Cardiac ventricle fibroblast (primary cell): ENCODE measurements at places on chromosomes 3 and 15. TPM values are rescaled to one million over a fixed set of nuclear protein-coding genes. Genes with fewer than 3 reads are reported as not detected.

The ALS2CL gene
- total RNA-seq, result 0.19 and 0.29 TPM in 2 replicates

The SEC61A1 gene
- total RNA-seq, result 329 and 346 TPM in 2 replicates

The CDC25A gene
- 0.87 and 0.93 TPM in 2 replicates for total RNA-seq

The C3orf52 gene
- total RNA-seq, result 0.34 and 0.37 TPM in 2 replicates

The SLC24A5 gene
- total RNA-seq, result not detected in 2 replicates

The KY gene
- total RNA-seq, result 0.10 and 0.25 TPM in 2 replicates

The PLSCR4 gene
- 130 and 139 TPM in 2 replicates for total RNA-seq

The NR2E3 gene
- total RNA-seq, result not detected in 2 replicates

The NUP210 gene
- total RNA-seq, result not detected in 2 replicates

The CCNB2 gene
- total RNA-seq, result 2.9 and 6.1 TPM in 2 replicates

The ZNF662 gene
- total RNA-seq, result 1.1 and 1.4 TPM in 2 replicates

The CLSTN2 gene
- 4.8 and 5.6 TPM in 2 replicates for total RNA-seq

The CAV3 gene
- not detected in 2 replicates for total RNA-seq

The SAMMSON gene
- total RNA-seq, result not detected in 2 replicates

The LIPH gene
- 1.9 and 2.3 TPM in 2 replicates for total RNA-seq

The NEDD4 gene
- 13.4 and 15.4 TPM in 2 replicates for total RNA-seq

The TGM4 gene
- not detected in 2 replicates for total RNA-seq

The UROC1 gene
- not detected in 2 replicates for total RNA-seq

The RHCG gene
- total RNA-seq, result not detected in 2 replicates

The MINDY4B gene
- not detected in 2 replicates for total RNA-seq

The CPLX3 gene
- total RNA-seq, result not detected in 2 replicates

The FXR1 gene
- 100 and 102 TPM in 2 replicates for total RNA-seq

The ARHGEF26 gene
- 5.4 and 5.8 TPM in 2 replicates for total RNA-seq

The PLA2G4E gene
- not detected in 2 replicates for total RNA-seq

The CPNE4 gene
- not detected in 2 replicates for total RNA-seq

The DPPA2 gene
- total RNA-seq, result not detected in 2 replicates

The SH2D7 gene
- not detected in 2 replicates for total RNA-seq

The KPNA4 gene
- total RNA-seq, result 16.2 and 17.6 TPM in 2 replicates

The REC114 gene
- not detected in 2 replicates for total RNA-seq

The CYP1A2 gene
- not detected in 2 replicates for total RNA-seq

The CCDC39 gene
- not detected in 2 replicates for total RNA-seq

The FGF7 gene
- 129 and 165 TPM in 2 replicates for total RNA-seq

The CNTN6 gene
- not detected in 2 replicates for total RNA-seq

The A4GNT gene
- not detected in 2 replicates for total RNA-seq

The EPHA3 gene
- total RNA-seq, result 7.6 and 9.4 TPM in 2 replicates

The CYP8B1 gene
- total RNA-seq, result not detected in 2 replicates

The FSD2 gene
- total RNA-seq, result not detected in 2 replicates
